ENCODE measurements at places on chromosomes 1 and 21.
A peak's percentile ranks its signal among the peaks of the same experiment; 100 is the strongest.

DNA sequence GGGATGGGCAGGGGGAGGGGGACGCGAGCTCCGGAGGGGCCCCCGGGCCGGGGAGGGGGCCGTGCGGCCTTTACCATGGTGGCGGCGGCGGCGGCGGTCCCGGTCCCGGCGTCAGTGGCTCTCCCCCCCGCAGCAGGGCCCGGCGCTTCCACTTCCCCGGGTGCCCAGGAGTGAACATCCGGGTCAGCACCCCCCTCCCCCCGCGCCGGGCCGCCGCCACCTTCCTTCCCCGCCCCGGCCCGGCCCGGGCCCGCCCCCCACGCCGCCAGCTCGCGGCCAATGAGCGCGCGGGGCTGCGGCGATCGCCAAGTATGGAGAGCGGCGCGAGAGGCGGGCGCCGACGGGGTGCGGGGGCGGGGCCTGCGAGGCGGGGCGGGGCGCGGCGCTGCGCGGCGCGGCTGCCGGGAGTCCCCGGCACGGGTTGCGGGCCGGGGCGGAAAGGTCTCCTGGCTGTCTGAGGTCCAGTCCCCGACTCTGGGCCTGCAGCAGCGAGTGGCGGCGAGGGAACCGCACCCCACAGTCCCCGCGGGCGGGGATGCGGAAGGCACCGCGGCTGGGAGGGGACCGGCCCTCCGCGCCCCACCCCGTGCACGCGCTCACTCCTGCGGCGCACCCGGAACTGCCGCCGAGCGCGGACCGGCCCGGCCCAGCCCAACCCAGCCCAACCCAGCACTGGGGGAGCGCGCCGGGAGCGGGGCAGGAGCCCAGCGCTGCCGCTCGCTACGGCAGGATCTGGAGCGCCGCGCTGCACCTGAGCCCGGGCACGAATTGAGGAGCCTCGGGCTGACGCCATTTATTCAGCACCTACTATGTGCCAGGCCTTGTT is at the start of gene CAPZB:
CAPZB (minus strand) TSS at position 178 of the 826 bp plus-strand sequence; CDS start at position 77, 101 bp downstream.
- DNase-seq: peak; percentile 96

- DNase-seq: no peak
These were observed 408.1 kb downstream of the USH2A start for GRCh38 chr1:216015116-216015515.

GRCh38 chr1:219422811-219423598 is 189.9 kb downstream of the ZC3H11B start:
- no peak for DNase-seq

GRCh38 chr1:62528015-62528414 is 69.3 kb upstream of the ANGPTL3 start:
- DNase-seq: no peak

DNA sequence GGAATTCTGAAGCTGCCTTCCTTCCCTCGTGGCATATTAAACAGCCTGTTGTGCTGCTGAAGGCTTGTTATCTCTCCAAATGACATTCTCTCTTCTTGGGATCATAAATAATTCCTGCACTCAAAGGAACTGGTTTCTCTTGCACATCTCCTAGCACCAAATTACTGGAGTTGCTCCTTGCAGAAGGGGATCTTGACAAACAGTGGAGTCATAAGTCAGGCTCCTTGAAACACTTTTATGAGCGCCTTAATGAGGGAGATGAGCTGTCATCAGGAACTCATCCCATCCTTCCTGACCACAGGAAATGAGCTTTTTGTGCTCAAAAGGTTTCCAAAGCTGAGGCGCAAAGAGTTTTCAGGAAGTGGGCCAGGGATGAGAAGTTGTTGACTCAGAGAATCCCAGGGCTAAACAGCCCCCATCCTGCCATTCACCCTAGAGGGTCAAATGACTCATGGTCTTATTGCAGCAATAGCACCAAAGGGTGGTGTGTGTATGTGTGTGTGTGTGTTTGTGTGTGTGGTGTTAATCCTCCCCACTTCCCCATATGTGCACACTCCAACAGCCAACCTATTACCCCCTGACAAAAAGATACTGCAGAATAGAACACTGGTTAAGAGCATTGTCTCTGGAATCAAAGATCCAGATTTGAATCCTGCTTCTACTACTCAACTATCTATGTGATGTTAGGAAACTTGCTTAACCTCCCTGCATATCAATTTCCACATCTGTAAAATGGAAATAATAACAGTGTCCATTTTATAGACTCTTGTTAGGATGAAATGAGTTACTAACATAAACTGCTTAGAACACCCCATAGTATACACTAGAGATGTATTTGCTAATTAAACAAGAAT is 2.8 kb upstream of the PHC2 start:
- no peak for DNase-seq
